SJCRH30 (cell line): ENCODE measurements at places on chromosomes 5 and 9. TPM values are rescaled to one million over a fixed set of nuclear protein-coding genes. Genes with fewer than 3 reads are reported as not detected.

Gene BARX1
- total RNA-seq = not detected in 2 replicates

Gene SLF1
- 51.0 and 69.3 TPM in 2 replicates for total RNA-seq

Gene GALNT12
- 2.2 and 2.7 TPM in 2 replicates for total RNA-seq

Gene KIF20A
- 89.5 and 91.9 TPM in 2 replicates for total RNA-seq

GRCh38 chr5:170469414-170469813, 34.4 kb upstream of the KCNIP1 start:
- peaks cover 4% of the 10 kb centered on the region; the same call in 1 of the 2 replicates for H3K4me1 ChIP-seq
- H3K4me3 ChIP-seq = no peak overlapping the region
- H3K27ac ChIP-seq = no peak overlapping the region
- H3K36me3 ChIP-seq = no peaks in the 10 kb centered on the region

- H3K36me3 ChIP-seq = no peaks in the 10 kb centered on the region
- H3K27me3 ChIP-seq = no peaks in the 10 kb centered on the region
- no peak overlapping the region for H3K27ac ChIP-seq
- H3K4me3 ChIP-seq = no peak overlapping the region
- no peaks in the 10 kb centered on the region for H3K4me1 ChIP-seq
Observed at GRCh38 chr9:103702572-103702971, 391.5 kb upstream of the SMC2 start.

GRCh38 chr5:133758641-133759040, 146.3 kb upstream of the FSTL4 start:
- no peaks in the 10 kb centered on the region for H3K4me1 ChIP-seq
- H3K36me3 ChIP-seq = no peaks in the 10 kb centered on the region
- H3K27ac ChIP-seq = no peak overlapping the region
- H3K27me3 ChIP-seq = no peaks in the 10 kb centered on the region
- H3K4me3 ChIP-seq = no peak overlapping the region
